ENCODE measurements at places on chromosomes 6 and 20.

GRCh38 chr6:125821825-125822281, 31.1 kb downstream of the NCOA7 start:
- no peak for DNase-seq

DNA sequence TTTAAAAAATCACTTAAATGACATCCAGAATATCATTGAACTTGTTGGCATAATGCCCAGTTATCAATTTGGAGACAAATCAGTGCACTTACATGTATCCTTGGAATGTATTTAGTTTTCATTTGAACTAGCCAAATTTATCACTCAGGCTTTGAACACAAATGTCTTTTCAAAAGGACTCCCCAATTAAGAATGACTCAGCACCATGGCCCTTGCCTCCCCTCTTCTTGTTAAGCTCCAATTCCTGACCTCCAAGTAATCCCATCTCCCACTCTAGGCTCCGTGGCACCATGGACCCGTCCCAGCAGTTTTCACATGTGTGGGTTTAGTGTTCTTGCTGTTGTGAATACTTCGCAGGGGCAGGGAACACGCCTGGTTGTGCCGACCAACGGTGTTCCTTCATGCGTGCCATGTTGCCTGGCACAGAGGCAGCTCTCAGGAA, 2.7 kb downstream of the AKAP12 start:
- DNase-seq = peak; percentile 16

DNA sequence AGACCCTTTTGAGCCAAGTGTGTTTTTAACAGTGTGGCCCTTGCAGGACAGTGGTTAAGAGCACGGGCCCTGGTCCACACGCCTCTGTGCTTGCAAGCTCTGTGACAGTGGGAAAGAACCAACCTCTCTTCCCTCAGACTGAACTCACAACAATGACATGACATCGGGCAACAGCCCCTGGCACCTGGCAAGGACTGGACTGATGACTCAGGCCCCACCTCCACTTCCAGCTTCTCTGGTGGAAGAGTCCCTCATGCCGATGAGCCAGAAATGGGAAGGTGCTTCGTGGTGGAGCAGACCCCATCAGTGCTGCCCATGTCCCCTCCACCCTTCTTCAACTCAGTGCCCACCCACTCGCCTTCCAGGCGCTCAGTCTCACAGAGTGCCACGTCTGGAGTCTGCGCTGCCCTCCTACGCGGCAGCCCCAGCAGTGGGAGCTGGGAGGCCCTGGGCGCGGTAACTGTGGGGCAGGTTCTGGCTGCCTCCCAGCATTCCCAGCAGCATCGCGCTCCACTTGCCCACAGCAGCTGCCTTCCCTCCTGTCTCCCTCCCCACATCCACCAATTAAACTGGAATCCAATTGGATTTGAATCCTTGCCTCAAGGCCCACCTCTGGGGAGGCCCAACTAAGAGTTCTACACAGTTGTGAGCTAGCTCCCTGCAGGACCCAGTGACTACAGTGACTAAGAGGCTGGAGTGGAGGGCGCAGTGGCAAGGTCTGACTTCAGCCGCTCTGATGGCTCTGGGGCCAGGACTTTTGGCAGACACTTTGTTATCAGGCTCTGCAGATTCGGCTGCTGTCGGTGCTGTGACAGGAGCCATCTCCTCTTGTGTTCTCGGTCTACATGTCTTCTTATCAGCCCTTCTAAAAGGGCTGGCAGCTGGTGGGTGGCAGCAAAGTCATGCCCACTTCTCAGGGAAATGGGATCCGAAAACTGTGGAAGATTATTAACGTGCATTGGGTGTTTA, 156.8 kb upstream of the MLN start:
- no peak for DNase-seq

DNA sequence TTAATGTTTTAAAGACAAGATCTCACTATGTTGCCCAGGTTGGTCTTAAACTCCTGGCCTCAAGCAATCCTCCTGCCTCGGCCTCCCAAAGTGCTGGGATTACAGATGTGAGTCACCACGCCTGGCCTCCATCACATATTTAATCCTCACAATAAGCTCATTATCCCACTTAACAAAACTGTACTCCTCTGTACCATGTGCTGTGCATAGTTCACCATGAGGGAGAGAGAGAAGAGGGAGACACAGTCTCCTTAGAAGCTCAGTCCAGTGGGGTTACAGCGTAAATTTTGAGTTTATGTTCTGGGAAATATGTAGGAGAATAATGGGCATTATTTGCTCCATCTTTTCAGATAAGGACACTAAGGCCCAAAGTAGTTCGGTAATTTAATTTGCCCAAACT, 7.9 kb upstream of the CPNE5 start:
- DNase-seq = no peak

GRCh38 chr20:51396365-51396909, 146.1 kb downstream of the NFATC2 start:
- DNase-seq = no peak

DNA sequence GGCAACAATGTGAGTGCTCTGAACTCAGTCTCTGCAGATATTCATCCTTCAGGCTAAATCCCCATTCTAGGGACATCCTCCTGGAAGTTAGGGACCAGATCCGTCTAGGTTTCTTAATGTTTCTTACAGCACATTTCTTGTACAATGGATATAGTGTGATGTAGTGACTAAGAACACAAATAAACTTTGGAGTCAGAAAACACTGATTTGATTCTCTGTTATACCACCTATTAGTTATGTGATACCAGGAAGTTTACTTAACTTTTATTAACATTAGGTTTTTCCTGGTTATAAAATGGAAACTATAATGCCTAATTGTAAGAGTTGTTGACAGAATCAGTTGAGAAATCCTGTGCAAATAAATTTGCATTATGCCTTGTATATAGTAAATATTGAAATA, 57.6 kb upstream of the KCNQ5 start:
- no peak for DNase-seq

DNA sequence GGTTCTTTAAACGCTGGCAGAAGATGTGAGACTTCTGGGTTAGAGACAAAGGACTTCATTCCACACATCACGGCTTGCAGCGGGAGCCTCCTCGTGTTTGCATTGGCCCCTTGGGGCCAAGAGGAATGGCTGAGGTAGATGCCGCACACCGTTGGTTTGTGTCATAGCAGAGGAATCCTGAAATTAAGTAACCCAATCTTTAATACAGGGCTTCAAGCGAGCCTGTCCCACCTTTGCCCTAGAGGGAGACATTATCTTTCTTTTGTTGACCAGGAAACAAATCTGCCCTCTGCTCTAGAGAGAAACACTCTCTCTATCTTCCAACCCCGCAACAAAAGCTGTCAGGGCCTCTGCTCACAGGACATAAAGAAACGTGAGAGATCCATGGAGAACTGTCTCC, 277.5 kb upstream of the ZFP64 start:
- DNase-seq = no peak

DNA sequence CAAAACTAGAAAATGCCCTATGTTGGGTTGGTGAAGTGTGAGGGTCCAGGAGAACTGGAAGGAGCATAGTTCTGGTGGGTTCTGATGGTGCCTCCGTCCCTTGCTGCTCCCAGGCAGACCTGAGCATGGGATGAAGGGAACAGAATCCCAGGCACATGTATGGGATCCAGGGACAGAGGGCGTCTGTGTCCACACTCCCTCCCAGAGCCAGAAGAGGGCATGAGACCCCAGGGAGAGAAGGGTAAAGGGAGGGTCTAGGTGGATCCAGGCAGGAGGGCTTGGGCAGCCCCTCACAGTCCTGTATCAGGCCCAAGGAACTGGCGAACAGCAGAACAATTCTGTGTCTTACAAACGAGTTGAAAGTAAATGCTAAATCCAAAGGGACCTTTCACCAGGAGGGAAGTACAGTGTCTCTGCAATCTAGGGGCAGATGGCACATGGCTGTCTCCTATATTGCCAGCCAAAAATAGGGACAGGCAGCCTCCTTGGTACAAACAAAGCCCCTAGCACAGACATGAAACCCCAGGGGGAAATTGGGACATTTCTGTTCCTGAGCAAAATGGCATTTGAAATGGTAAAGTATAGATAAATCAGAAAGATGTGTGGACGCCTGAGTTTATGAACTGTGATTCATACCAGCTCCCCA, 2.5 kb upstream of the BPIFA1 start:
- DNase-seq = no peak

DNA sequence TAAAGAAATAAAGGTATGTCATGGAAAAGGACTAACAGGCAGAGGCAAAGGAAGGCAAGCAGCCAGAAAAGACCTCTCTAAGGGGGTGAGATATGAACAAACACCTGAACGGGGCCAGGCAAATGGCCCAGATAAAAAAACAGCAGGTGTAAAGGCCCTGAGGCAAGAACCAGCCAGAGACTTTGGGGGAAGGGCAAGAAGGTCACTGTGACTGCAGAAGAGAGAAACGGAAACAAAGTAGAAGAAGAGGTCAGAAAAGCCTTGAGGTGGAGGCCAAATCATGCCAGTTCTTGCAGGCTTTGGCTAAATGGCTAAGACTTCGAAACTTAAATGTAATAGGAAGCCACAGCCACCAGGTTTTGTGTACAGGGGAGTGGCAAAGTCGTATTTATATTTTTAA, 30.8 kb downstream of the KIF16B start:
- no peak for DNase-seq

- DNase-seq = no peak
Observed at GRCh38 chr20:19968466-19969073, 48.6 kb upstream of the NAA20 start.

GRCh38 chr6:100810015-100810414, 71.1 kb downstream of the ASCC3 start:
- no peak for DNase-seq

DNA sequence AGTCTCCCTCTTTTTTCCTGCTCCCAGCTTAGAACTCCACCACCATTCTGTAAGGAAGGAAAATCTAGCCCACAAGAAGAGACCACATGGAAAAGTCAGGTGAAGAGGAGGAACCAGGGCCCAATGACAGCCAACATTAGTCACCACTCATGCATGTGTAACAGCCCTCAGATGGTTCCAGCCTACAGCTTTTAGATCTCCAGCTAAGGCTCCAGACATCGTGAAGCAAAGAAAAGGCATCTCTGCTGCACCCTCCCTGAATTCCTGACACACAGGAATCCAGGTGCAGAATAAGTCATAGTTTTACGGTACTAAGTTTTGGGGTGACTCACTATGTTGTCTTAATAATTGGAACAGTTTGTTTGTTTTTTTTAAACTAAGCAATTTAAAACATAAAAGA, 25.5 kb downstream of the DCDC2 start:
- DNase-seq = no peak

GRCh38 chr6:112800916-112801315, 453.8 kb downstream of the RFPL4B start:
- DNase-seq = no peak

DNA sequence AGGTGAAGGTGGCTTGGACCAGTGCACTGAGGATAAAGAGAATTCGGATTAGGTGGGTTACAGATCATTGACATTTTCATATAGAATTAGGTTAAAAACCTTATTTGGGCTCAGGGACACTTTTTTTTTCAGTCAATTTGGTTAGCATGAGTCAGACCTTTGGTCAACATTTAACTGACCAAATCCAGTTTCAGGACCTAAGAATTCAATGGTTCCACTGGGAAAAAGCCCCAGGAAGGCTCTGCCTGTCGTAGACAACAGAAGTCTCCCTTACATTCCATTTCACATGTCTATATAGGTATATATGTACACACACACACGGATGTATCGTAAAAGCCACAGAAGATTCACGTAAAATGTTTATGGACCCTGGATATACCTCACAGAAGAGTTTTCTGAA, 184.2 kb upstream of the RREB1 start:
- DNase-seq = no peak

DNA sequence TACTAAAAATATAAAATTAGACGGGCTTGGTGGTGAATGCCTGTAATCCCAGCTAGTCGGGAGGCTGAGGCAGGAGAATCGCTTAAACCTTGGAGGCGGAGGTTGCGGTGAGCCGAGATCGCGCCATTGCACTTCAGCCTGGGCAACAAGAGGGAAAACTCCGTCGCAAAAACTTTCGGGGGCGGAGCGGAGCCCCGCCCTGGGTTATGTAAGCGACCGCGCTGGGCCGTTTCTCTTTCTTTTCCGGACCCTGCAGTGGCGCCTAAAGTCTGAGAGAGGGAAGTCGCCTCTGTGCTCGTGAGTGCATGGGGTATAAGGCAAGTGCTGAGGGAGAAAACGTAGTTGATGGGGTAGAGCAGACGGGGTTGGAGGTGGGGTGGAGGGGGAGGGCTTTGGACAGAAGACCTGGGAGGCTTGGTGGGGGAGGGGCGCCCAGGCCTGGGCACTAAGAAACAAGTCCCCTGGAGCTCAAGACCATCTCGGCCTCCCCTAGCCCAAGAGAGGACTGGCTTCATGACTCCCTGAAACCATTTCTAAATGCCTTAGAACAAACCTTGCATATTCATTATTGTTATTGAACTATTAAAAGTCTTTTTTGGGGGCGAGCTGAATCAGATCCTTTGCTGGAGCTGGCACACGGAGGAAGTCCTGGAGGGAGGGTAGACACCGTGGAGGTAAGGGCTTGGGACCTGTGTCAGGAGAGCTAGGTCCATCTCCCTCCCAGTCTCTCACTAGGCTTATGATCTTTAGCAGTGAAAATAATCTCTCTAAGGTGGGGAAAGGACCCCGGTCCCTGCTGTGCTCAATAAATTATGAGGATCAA, 2.7 kb upstream of the MICA start:
- DNase-seq = peak; percentile 72

DNA sequence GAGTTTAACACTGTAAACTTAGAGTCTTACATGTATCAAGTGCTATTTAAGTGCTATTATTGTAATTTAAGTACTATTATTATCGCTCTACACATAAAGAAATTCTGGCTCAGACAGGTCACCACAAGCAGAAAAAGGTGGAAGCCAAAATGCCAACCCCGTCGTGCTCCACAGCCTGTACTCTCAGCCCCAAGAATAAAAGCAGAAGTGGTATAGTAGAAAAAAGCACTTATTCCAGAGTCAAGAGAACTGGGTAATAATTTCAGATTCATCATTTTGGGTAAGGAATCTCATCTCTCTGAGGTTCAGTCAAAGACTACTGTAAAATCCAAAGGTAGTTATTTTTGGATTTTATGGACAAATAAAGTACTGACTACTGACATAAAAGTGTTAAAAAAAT, 943 bp downstream of the ZUP1 start:
- DNase-seq = no peak

- no peak for DNase-seq
Observed at GRCh38 chr20:7010527-7010926, 243.0 kb downstream of the BMP2 start.

DNA sequence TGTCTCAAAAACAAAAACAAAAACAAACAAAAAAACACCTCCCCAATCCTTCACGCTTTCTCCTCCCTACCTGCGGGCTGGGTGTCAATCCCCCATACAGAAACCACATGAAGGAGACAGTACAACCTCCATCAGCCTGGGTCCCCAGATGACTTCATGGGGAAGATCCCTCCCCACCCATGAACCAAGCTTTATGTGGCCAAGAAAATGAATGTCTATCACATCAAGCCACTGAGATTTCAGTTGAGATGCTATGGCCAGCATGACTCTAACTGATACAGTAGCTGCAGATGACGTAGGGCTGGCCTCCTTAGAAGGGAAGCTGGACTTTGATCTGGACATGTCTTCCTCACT, 21.2 kb upstream of the BNIP5 start:
- DNase-seq = no peak

GRCh38 chr6:27374824-27375612, 13.5 kb upstream of the ZNF391 start:
- DNase-seq = peak; percentile 74

GRCh38 chr20:22341508-22341907, 242.9 kb downstream of the FOXA2 start:
- no peak for DNase-seq

- DNase-seq = no peak
Observed at GRCh38 chr20:50567860-50568548, 57.8 kb downstream of the PTPN1 start.
